HCT116 (cell line): ENCODE measurements at places on chromosomes 11 and 22.

DNA sequence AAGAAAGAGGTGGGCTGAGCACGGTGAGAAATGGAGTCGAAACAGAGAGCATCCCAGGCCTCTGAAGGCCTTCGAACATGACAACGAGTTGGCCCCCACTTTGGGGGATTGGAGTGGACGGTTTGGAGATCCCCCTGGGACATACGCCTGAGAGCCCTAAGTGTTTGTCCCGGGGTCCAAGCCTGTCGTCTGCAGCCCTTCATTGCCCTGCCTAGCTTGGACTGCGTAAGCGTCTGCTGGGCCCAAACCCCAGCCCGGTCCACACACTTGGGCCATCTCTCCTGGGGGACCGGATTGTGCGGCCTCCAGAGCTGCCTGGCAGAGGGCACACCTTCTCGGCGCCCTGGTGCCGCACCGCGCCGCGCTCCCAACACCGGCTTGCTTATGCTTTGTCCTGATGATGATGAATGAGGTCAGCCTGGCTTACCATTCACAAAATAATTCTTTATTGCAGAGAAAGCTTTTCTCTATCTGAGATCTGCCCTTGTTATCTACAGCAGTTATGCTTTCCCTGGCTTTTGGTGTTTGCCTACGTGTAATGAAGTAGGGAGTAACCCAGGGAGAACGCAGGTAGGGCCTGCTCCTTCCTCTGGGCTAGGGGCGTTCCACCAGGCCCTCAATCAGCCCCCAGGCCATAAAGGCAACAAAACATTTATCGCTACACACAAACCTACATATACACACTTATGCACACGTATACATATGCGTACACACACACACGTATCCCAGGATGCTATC is 85.9 kb upstream of the PPARA start:
- DNase-seq, result no peak

GRCh38 chr11:83801799-83802198 is 515.6 kb upstream of the CCDC90B start:
- DNase-seq, result no peak

DNA sequence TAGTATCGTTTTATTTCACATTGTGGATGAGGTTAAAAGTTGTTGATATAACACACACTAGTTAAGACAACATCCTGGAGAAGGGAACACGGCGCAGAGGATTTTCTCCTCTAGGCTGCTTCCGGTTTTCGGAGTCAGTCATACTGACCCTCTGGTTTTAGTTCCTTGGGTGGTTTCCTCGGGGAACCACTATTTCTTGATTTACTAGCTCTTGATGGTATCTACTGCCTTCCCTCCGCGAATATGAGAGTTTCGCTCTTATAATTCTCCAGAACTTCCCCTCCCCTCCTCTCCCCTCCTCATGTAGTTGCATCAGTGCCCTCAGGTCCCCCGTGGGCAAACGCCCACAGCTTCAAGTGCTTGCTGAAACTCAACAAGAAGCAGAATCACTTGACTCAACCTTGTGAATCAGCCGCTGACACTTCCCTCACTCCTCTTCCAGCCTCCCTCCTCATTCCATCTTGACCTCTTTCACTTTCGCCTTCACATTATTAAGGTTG is 15.9 kb upstream of the APOBEC3A start:
- no peak for DNase-seq

DNA sequence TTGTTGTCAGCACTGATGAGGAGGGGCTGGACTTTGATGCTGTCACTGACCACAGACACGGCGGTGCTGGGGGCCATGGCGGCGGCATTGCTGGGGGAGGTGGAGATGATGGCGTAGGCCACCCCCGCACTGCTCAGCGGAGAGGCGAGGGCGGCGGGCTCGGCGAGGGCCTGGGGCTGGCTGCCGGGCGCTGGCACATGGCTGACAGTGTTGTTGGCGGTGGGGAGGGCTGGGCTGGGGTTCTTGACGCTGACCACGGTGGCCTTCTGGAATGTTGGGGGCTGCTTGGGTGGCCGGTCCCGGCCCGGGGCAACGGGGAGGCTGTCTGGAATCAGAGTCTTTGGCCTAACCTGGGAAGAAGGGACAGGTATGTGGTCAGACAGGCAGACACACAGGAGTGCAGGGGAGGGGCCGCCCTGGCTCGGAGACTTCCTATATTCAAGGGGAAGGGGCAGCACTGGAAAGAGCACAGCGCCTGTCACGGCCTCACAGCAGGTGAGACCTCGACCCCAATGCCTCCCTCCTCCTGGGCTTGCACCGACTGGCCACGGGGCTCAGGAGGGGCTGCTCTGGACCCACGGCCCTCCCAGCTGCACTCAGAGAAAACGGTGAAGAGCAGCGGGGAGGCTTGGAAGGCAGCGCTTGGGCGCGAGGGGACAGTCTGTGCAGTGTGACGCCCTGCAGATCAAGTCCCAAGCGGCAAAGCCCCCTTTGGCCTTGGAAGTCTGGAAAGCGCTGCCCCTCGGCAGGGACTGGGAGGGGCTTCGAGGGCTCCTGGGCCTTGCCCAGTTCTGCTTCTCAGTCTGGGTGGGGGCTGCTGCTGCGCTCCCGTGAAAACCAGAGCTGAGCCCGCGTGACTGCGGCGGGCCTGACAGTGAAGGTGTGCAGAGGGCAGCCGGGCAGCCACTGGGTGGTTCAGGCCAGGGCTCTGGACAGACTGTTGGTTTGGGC is 93.2 kb downstream of the PHF21B start:
- DNase-seq, result no peak

GRCh38 chr11:123773959-123774358 is 19.6 kb upstream of the OR6X1 start:
- no peak for DNase-seq

DNA sequence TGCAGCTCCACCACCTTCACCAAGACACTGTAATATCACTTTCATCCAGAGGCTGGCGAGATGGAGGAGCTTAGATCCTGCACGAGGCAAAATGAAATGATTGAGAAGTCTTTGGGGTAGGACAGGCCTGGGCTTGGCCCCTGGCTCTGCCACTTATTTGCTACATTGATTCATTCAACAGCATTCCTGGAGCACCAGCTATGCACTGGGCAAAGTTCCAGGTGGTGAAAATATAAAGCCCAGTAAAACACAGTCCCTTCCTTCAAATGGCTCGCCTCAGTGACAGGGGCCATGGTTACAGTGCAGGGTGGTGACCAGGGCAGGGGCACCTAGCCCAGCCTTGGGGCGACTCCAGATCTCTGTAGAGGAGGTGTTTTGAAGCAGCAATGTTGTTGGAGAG is 19.7 kb downstream of the ALX4 start:
- DNase-seq, result no peak

DNA sequence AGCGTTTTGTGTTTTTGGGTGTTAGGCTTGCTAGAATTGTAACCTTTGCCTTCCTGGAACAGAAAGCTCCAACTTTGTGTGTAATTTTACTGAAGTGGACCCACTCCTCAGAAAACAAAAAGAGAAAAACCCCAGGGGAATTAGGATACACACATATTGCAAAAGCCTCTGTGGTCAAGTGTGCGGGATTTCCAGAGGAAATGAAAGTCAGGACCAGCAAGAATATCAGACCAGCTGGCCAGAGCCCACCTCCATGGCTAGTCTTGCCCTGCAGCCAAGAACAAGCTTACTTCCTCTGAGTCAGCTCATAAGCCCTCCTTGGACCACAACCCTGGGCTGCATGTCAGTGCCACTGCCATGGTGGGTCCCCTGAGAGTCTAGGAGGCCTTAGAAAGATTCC is 37.0 kb upstream of the FTH1 start:
- DNase-seq, result no peak

DNA sequence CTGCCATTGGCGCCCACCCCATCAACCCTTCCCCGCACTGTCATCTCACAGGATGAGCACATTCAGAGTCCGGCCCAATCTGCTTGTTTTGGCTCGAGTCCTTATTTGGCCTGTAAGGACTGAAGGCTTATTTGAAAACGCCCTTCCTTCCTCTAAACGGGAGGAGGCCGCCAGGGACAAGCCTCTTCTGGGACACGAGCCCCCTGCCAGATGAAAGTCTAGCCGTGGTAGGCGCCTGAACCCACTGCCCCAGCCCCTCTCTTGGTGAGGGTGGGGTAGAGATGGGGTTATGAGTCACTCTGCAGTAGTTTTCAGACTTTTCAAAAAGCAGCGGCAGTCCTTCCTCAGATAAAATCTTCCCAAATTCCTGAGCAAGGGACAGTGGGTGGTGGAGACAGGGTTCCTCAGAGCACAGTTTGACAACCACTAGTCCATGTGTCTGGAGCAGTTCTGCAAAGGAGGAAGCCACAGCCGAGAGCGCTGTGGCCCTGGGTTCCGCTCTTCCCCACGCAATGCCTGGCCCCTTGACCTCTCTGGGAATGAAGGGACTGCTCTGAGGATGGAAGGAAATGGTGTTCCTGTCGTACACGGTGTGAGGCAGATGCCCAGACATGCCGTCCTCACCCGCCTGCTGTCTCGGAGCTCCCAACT is 57.0 kb downstream of the MYH9 start:
- no peak for DNase-seq

GRCh38 chr11:19474954-19475721 is 234.4 kb upstream of the E2F8 start:
- DNase-seq, result no peak

DNA sequence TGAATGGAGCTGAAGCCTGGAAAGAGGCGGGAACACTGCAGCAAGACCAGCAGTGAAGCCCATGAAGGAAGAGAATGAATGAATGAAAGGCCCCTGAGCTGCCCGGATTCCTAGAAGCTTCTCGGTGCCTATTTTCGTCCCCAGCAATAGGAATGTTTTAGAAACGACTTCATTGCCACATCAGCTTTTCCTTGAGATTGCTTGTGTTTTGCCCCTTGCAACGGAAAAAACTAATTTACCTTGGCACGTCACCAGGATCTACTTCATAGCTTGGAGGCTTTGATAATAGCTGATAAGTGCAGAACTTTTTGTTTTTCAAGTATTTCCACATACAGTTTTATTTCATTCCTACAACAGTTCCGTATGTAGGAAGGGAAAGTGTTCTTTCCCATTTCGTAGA is 248.9 kb upstream of the NARS2 start:
- DNase-seq, result no peak

DNA sequence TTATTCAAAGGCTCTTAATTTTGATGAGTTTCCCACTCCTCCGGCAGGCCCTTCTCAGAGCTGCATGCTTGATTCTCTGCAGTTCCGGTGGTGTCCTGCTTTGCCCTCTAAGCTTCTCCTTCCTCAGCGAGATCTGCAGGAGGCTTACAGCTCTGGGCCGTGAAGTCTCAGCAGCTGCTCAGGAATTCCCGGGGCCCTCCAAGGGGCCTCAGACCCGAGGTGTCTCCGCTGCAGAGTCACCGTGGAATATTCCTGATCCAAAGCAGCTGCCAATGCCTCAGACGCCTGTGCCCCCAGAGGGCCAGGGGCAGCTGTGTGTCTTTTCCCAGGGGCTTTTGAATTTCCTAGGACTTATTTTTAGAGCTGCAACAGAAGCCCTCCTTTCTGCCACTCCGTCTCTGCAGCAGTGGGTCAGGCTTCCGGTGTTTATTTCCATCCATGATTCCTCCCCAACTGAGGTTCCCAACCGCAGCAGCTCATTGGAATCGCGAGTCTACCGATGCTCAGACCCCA is 37.2 kb downstream of the RPS6KA4 start:
- DNase-seq, result no peak

DNA sequence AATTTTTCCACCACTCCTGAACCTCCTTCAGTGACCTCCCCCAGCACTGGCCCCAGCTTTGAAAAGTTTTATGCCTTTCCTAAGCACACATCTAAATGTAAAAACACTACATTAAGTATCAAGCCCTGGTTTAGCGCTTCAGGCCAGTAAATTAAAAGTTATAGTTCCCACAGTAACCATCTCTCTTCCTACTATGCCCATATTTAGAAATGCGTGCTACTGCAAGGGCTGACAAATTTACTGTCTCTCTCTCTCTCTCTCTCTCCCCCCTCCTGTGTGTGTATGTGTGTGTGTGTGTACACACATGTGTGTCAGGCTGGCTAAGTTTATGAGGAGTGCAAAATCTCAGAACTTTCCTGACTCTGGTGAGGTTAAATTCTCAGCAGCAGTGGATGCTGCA is 231.4 kb downstream of the LARGE1 start:
- DNase-seq, result no peak

GRCh38 chr11:71208011-71208774 is 44.2 kb downstream of the SHANK2 start:
- DNase-seq, result no peak

DNA sequence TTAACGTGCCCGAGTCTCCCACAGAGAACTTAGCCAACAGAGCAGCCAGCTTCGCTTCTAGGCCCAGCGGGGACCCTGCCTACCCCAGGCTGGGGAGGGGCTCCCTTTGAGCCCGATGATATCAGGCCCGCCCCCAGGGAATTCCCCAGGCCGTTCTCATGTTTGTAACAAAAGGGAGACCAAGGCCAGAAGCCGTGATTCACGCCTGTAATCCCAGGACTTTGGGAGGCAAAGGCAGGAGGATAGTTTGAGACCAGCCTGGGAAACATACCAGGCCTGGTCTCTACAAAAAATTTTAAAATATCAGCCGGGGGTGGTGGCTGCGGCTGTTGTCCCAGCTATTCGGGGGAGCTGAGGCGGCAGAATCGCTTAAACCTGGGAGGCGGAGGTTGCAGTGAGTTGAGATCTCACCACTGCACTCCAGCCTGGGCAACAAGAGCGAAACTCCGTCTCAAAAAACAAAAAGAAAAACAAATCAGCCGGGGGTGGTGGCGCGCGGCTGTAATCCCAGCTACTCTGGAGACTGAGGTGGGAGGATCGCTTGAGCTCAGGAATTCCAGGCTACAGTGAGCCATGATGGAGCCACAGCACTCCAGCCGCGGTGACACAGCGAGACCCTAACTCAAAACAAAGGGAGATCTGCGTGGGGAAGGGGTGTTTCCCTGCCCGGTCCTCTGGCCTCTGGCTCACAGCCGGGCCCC is 1.7 kb downstream of the DRD4 start:
- DNase-seq, result no peak

- no peak for DNase-seq
These were observed 79.4 kb upstream of the ISX start for GRCh38 chr22:34986523-34986922.

GRCh38 chr22:44003405-44004103 is 20.5 kb upstream of the PARVB start:
- DNase-seq, result peak; percentile 7

GRCh38 chr11:12441231-12441861 is 64.0 kb downstream of the PARVA start:
- no peak for DNase-seq

DNA sequence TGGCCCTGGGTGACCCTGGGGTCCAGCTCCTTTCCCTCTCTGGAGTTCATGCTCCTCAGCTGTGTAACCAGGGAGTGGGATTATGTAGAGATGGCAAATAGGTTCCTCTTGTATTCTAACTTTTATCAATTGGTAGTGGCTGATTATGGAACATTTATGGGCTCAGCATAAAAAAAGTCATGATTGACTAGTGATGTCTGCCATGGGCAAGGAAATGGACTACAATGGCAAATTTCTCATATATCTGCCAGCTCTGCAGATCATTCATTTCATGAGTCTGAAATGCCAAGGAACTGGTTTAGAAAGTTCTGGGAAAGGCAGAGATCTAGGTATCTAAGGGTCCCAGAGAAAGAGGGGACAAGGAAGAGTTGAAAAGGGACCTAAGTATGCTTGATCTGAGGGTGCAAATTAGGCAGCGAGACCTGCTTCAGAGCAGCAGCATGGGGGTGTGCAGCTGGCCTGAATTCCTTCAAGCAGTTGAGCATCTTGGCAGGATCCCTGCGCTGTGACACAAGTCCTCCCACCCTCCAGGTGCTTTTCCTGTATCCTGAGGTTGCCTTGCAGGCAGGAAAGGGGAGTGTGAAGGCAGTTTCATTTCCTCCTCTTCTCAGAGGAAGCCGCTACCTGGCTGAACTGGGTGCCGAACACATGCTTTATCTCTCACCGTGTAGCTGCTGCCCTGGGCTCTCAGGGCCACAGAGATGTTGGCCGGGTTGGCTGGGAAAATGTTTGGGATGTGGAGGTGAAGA is 10.4 kb downstream of the SLC15A3 start:
- no peak for DNase-seq
